ENCODE measurements at places on chromosomes 1 and 21.

GRCh38 chr1:99481391-99481996, 164.4 kb upstream of the PALMD start:
- DNase-seq: peak; percentile 77

GRCh38 chr1:245765230-245766000, 610.6 kb downstream of the KIF26B start:
- DNase-seq: peak; percentile 30

- DNase-seq: no peak
Observed at GRCh38 chr1:40954626-40955025, 24.9 kb upstream of the CTPS1 start.

DNA sequence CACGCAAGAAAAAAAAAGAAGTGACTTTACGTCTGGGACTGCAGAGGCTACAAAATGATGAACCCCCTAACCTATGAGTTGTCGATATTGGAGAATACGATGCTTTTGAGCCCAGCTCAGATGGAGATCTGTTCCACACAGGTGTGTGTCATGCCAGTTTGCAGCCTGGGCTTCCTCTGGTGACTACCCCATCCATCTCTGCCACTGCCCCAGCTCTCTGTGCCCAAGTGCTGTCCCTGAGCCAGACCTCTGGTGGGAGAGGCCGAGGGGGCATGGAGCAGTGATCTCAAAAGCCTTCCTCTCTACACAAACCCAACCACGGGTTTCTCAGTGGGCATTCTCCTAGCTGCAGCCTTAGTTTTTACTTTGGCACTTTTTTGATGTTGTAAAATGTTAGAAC, 141.0 kb downstream of the CLIC6 start:
- no peak for DNase-seq

GRCh38 chr21:33666153-33666552, 23.9 kb downstream of the ITSN1 start:
- no peak for DNase-seq

GRCh38 chr1:78303620-78304019, 187.2 kb upstream of the PTGFR start:
- DNase-seq: peak; percentile 69

DNA sequence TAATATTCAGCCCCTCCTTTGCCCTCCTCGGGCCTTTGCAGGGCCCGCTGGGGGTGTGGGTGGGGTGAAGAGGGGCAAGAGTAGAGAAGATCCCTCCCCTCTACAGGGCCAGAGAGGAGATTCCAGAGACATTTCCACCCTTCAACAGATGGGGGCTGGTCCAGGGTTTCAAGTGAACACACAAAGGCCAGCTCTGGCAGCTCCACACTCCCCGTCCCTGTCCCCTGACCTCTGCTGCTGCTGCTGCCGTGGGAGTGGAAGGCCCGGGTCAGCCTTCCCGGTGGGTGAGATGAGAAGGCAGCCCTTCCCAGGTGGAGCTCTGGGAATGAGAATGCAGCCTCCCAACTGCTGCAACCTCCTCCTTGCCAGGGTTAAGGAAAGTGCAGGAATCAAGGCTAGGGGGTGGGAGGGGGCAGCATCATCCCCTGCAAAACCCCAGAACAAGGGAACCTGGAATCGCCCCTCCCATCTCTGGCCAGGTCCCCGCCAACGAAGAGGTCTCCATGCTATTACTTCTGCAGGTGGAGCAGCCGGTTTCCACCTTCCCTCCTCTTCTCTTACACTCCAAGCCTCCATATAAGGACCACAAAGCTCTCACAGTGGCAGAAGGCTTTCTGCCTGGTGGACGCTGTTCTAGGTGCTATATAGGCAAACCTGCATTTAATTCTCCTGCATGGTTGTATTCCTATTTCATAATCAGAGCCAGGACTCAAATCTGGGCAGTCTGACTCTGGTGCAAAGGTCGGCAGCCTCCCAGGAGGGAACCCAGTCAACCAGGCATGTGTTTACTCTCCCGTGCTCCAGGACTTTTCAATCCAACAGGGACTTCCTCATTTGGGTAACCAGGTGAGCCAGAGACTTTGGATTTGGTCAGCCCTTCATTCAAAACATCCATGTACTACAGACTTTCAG, 22.9 kb upstream of the ARHGEF10L start:
- no peak for DNase-seq

DNA sequence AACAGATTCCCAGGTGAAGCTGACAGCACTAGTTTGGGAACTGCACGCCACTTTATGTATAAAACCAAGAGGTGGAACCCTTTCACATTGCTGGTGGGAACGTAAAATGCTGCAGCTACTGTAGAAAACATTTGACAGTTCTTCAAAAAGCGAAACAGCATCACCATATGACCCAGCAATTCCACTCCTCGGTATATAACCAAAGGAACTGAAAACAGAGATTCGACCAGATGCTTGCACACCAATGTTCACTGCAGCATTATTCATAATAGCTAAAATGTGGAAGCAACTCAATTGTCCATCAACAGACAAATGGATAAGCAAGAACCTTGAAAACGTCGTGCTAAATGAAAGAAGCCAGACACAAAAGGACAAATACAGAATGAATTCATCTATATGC, 17.5 kb downstream of the RSPH1 start:
- no peak for DNase-seq

DNA sequence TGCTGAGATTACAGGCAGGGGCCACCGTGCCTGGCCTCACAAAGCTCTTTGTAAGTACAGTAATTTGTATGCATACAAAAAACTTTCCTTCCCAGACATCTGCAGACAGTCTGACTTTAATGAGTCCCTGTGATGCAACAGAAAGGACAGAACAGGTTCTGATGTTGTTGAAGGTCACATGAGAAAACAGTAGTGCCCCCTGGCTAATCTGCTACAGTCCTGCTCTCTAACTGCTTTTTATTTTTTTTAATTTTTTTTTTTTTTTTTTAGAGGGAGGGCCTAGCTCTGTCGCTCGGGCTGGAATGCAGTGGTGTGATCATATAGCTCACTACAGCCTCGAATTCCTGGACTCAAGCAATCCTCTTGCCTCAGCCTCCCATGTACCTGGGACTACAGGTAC, 36.7 kb downstream of the ACBD3 start:
- DNase-seq: no peak

DNA sequence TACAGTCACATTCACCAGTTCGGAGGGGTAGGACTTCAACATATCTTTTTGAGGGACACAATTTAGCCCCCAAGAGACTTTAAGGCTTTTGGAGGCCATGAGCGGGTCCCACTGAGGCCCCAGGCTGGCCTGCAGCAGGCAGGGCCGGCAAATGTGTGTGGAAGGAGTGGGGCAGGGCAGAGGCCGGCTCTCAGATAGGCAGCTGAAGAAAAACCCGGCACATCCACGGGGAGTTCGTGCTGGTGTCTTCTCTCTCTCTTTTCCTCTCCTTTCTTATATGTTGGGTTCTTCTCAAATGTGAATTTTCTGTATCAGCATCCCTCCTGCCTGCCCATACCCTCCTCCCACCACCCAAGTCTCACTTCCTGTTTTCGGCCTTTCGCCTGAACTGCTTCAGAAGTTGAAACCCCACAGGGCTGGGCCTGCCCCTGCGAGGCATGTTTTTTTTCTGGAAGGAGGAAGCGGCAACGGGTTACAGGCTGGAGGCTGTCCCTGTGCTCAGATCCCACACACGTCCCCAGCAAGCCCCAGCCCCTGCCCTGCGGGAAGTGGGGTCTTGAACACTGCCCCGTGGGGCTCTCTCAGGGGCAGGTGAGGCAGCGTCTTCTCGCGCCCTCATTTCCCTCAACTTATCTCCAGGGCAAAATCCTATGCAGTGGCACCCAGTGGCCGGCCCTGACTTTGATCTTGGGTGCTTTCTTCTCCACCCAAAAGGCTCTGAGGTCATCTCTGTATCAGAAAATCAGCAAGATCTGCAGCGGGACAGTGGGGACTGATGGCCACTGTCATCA, 9.7 kb upstream of the UMODL1 start:
- no peak for DNase-seq

DNA sequence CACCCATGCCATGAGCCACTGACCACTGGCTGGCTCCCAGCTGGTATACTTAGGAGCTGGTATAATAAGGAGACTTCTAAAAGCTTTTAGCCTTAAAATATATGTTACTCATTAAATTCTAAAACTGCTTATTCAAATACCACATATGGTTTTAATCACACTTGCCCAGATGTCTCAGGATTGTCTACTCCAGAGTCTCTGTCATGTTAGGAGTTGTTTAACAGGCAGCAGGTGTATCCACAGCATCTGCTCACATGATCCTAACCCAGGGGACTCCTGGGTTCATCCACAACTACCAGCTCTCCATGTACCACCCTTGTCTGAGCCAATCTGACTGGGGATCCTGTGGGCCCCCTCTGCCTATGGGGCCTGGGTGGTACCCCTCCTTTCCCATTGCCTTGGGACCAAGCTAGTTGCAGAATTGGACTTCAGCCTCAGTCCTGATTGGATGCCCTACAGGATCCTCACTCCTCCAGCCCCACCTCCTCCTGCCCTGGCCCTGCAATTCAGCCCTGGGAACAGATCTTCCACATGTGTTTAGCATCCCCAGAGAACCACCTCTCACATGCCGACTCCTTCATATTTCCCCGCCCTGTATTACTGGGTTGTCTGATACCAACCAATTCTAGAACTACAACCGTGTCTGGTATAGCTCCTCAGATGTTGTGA, 61.3 kb downstream of the BCAR3 start:
- DNase-seq: no peak

- no peak for DNase-seq
Observed at GRCh38 chr1:61403679-61404596, 321.0 kb downstream of the TM2D1 start.

GRCh38 chr1:187451238-187451637, 622.5 kb downstream of the PLA2G4A start:
- DNase-seq: no peak

DNA sequence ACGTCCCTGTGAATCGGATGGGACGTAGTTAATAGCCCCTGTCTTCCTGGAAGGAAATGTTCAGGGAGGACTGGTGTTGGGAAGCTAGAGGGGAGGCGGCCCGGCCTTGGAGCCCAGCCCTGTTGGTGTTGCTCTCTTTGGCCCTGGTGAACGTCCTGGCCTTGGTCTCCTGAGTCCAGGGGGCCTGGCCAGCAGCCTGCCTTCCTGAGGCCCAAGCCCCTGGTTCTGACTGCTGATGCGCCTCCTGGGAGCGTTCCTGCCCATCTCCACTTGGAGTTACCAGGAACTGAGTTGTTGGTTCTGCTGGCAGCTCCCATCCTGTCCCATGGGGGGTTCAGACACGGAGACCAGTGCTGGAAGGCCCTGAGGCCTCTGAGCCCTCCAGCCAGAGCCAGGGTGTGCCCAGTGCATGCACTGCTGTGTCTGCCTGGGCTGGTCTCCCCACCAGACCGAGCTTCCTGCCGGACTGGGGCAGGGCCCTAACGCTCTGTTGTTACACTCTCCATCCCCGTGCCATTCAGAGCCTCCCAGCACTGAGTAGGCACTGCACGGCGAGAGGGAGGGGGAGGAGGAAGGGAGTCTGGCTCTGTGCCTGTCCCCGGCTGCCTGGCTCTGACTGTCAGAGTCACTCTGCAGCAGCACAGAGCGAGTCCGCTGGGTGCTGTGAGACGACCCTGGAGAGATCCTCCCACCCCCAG, 382.5 kb upstream of the VAMP3 start:
- DNase-seq: peak; percentile 42

GRCh38 chr1:63423649-63424048, 56.2 kb downstream of the ALG6 start:
- DNase-seq: no peak

- peak; percentile 72 for DNase-seq
Observed at GRCh38 chr21:41817228-41817627, 50.4 kb upstream of the RIPK4 start.

- DNase-seq: no peak
Observed at GRCh38 chr1:24244519-24245268, 57.6 kb upstream of the IFNLR1 start.

DNA sequence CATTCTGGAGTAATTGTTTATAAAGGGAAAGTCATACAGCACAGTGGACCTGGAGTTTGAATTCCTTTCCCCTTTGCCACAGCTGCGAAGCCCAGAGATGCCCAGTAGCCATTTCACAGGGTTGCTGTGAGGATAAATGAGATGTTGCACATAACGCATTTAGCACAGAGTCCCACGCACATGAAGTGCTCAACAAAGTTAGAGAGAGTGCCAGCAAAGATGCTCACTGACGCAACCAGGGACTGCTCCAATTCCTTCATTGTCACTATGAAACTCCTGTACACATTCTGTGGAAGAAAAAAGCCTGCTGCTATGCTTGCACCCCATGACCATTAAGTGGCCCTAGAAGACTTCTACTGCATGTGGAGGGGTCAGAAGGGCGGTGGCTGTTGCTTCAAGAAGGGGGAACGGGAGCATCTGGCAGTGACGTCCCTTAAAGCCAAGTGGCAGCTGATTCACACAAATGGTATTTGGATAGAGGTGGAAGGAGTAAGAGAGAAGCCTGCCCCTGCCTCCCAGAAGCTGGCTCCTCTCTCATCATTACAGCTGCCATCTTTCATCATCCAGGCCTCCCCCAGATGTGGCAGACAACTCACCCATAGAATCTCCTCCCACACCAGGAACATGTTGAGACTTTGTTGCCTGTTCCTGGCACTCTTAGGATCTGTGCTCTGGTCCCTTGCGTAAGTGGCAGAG, 26.5 kb upstream of the VAV3 start:
- DNase-seq: peak; percentile 84

DNA sequence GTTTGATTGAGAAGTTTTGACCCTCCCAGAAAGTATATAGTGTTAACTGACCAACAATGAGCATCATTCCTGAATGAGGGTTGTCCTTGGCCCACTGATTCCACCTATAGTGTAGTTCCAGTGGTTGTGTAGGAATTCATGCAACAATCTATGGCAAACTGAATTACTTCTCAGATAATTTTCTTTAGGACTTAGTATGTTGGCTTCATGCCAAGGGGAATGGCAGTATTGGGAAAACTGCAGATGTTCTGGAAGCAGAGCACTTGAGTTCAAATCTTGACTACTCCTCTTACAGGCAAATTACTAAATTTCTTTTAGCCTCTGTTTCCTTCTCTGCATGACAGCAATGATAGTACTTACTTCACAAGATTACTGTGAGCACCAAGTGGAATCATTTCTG, 65.8 kb downstream of the LRIG2 start:
- no peak for DNase-seq

DNA sequence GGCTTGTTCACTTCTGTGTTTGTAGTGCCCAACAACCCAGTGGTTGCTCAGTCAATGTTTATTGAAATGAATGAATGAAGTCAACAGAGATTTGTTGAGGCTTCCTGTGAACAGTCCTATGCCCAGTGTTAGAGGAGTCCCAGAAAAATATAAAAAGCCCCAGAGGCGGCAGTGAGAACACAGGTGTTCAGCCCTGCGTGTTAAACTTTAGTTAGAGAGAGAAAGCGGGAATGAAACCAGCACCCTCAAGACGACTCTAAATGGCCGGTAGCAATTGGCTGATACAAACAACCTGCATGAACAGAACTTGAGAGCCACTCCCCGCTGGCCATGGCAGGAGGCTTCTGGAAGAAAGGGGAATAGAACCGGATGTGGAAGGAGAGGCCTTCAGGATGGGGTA, 22.6 kb downstream of the TMEM51 start:
- no peak for DNase-seq

DNA sequence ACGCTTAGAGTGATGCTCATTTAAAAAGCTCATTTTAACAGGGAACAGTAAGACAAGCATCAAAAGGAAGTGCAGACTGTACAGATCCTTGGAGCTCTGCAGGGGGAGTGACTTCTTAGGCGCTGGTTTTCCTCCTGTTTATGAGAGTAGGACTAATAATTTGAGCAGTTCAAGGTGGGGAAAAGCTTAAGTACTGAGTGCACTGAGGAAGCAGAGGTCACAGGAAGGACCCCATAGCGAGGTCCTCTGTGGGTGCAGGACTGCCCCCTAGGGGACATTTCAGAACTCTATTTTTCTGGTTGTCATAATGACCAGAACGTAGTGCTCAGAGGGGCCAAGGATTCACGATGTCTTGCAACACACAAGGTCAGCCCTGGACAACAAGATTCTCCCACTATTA, 112.1 kb downstream of the HLCS start:
- peak; percentile 54 for DNase-seq

- DNase-seq: peak; percentile 46
Observed at GRCh38 chr1:224770336-224770693, 154.2 kb downstream of the CNIH3 start.
